Smooth muscle cell of the pulmonary artery (primary cell): ENCODE measurements at places on chromosomes 5 and 9. TPM values are rescaled to one million over a fixed set of nuclear protein-coding genes. Genes with fewer than 3 reads are reported as not detected.

Gene ARHGEF37
- total RNA-seq, result 3.6 and 7.1 TPM in 2 replicates

Gene ANKRD33B
- 2.0 and 5.5 TPM in 2 replicates for total RNA-seq

Gene TNFSF15
- 0.03 and 13.4 TPM in 2 replicates for total RNA-seq

Gene FOXD4L6
- total RNA-seq, result 0.13 and 0.17 TPM in 2 replicates

Gene FGFR4
- total RNA-seq, result 0.33 and 0.65 TPM in 2 replicates

Gene SPINK13
- total RNA-seq, result not detected in 2 replicates

Gene CNOT6
- total RNA-seq, result 15.8 and 19.7 TPM in 2 replicates

Gene TRMT10B
- 3.2 and 4.4 TPM in 2 replicates for total RNA-seq

Gene LHX3
- total RNA-seq, result not detected in 2 replicates

Gene OSMR
- 165 and 241 TPM in 2 replicates for total RNA-seq

Gene EGFLAM
- total RNA-seq, result 2.9 and 13.8 TPM in 2 replicates
